ENCODE measurements at places on chromosomes 5 and 9. TPM values are rescaled to one million over a fixed set of nuclear protein-coding genes. Genes with fewer than 3 reads are reported as not detected.

DNA sequence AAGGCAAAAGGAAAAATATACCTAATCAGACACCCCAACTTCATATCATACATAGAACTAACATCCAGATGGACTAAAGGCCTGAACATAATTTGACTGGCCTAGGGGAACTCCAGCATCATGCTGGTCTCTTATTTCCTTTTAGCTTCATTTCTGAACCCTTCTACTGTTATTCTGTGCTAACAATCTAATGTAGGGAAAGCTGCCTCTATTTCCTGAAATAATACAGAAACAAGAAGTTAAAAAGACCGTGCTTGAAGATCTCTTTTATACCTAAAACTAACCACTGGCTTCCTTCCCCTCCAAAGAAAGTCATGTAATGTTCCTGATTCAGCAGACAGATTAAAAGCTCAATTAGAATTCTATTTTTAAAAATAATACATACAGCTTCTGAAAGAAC is 36.7 kb downstream of the LPAR1 start:
- no peak for DNase-seq

GRCh38 chr9:93092251-93092991 is 3.6 kb upstream of the CARD19 start:
- DNase-seq: no peak

DNA sequence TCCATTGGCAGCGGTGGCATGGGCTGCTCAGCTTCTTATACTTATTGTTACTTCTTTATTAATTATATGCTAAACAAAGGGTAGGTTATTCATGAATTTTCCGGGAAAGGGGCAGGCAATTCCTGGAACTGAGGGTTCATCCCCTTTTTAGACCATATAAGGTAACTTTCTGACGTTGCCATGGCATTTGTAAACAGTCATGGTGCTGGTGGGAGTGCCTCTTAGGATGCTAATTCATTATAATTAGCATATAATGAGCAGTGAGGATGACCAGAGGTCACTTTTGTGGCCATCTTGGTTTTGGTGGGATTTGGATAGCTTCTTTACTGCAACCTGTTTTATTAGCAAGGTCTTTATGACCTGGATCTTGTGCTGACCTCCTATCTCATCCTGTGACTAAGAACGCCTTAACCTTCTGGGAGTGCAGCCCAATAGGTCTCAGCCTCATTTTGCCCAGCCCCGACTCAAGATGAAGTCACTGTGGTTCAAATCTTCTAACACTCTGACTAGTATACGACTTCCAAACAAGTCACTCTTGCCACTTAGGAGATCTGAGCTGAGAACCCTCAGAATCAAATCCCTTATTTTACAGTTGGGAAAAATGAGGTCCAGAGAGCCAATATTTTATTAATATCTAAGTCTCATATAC is 237.5 kb downstream of the TRIM32 start:
- DNase-seq: no peak

GRCh38 chr5:68408345-68408871 is 192.9 kb downstream of the PIK3R1 start:
- DNase-seq: no peak

IFNA13 gene
- total RNA-seq: not detected

GRCh38 chr9:131851414-131851813 is 111.5 kb upstream of the RAPGEF1 start:
- DNase-seq: no peak

BARHL1 gene
- total RNA-seq: not detected

SHOC1 gene
- total RNA-seq: not detected

DNA sequence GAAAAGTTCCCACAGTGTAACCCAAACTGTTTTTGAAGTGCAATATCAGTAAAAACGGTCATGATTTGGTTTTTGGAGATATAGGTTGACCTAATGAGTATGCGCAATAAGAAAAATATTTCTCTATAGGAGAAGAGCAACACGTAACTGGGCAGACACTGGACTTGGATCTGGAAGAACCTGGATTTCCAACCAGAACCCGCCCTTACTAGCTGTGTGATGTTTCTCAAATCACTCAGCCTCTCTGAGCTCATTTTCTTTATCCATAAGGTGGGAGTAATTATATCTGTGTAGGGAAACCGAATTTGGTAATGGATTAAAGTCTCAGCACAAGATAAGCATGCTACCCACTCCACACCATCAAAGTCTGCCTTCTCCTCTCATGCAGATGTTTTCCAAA is 169.1 kb downstream of the COL23A1 start:
- DNase-seq: no peak

SLC1A1 gene
- total RNA-seq: 82.7 TPM

DNA sequence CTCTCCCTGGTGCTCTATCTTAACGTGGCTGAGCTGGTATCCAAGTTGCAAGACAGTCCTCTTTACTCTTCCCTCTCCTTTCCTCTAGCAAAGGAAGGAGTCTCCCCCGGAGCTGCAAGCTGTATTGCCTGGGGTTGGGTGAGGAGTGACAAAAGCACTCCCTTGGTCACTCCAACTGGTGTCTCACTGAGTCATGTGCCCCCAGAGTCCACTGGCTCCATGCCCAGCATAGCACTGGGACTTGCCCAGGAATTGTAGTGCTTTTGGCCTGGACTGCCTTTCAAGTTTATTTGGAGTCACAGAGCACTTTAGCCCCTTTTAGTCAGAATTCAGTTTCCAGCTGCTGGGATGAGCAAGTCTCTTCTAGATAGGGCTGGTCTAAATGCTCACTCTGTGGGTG is 82.6 kb upstream of the FST start:
- DNase-seq: no peak

DNA sequence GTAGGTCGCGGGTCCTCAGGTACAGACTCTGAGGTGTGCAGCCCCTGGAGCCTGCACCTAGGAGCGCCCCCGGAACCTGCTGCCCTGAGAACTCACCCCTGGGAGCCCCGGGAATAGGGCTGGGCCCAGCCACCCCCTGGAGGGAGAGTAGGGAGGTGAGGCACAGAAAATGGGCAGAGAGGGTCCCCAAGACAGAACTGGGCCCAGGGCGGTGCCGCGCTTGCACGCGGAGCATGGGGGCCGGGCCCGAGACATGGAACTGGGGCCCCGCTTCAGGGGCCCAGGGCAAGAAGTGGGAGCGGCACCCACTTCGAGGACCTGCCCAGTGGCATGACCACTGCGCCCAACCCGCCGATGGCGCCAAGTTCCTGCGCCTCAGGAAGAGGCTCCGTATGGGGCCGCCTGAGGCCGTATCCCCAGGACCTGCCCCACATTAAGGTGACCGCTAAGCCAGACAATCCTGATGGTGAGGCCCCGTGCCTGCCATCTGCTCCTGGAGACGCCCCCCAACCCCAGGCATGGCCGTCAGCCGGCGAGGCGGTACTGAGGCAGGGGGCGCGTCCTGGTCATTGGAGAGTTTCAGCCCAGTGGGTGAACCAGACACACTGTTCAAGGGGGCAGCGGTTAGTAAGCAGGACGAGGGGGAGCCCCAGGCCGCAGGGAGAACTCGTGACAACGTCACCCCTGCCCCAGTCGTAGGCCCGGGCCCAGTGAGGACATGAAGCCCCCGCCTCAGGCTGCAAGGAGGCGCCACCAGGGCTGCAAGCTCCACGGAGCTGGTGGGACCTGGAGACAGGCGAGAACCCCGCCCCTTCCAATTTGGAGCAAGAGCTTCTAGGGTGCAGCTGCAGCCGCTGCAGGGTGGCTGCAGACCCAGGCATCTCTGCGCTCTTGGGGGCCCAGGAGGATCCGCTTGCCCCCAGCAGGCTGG is 89.5 kb upstream of the PUM3 start:
- DNase-seq: no peak

DNA sequence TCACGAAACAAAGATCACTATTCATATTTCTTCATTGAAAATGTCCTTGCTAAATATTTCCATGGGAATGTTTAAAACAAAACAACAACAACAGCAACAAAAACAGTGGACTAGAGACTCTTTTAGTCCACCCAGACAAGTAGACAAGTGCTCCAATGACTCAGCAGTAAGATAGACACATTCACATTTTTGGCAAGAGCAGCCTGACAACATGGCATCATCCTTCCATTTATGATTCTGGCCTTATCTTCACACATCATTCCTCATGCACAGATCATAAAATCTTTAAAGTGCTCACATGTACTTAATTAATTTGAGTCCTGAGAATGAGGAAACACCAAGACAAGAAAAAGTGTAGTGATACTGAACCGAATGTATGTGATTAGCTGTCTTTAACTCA is 132.6 kb upstream of the PDE4D start:
- no peak for DNase-seq

DNA sequence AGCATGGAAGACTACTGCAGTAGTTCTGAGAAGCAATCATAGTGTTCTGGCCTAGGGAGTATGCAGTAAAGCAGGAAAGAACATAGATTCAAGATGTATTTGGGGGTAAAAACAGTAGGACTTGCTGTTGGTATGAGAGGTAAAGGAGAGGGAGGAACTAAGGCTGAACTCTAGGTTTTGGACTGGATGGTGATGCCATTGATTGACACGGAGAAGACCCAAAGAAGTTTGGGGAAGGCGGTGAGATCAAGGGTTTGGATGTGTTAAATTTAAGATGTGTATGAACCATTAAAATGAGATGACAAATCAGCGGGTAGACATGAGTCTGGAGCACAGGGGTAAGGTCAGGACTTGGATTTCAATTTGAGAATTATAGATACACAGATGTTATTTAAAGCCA is 2.0 kb upstream of the CDC37L1 start:
- no peak for DNase-seq

FAM221B gene
- total RNA-seq: not detected

ZDHHC11 gene
- total RNA-seq: 3.8 TPM

GRCh38 chr9:115665519-115665918 is 488.1 kb upstream of the PAPPA start:
- no peak for DNase-seq

DNA sequence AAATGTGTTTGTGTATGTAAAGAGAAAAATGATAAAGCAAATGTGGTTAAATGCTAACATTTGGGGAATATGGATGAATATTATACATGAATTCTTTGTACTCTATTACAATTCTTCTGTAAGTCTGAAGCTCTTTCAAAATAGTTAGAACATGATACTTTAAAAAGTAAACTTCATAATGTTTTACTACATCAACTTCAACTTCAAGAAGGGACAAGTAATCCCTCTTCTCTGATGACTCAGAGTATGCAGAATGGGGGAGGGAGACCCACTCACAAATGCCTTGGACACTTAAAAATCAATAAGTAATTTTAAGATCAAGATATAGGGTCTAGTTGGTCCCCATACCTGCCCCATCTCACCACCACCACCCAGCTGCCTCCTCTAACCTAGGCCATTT is 162.4 kb downstream of the ESM1 start:
- no peak for DNase-seq

DNA sequence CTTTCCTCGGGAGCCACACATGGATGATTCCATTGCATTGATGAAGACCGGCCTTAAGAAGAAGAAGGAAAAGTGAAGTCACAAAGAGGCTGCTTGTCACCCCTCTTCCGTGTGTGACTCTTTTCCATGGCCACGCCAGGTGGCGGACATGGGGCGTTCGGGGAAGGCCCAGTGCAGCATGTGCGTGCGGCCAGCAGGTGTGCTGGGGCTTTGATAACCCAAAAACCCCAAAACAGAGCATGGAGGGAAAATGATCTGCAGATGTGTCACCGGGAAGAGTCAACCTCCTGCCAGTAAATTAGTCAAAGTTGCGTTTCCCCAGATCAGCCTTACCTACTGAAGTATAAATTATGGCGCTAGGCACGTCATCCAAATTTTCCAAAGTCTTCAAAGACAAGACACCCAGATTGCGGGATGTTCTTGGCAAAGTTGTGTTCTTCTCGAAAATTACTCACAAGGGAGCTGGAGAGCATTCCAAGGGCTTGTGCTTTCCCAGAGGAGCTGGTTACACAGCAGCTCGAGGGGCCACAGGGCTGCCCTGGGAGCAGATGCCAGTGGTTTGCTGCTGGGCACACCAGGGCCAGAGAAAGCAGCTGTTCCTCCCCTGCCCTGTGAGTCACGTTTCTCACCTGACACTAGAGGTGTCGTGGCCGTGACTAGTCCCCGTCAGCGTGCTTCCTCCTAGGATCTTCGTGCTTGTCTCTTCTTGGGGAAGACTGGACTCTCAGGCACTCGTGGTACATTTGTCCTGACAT is 53.9 kb downstream of the IRX2 start:
- no peak for DNase-seq

DNAH5 gene
- 3.3 TPM for total RNA-seq

DNA sequence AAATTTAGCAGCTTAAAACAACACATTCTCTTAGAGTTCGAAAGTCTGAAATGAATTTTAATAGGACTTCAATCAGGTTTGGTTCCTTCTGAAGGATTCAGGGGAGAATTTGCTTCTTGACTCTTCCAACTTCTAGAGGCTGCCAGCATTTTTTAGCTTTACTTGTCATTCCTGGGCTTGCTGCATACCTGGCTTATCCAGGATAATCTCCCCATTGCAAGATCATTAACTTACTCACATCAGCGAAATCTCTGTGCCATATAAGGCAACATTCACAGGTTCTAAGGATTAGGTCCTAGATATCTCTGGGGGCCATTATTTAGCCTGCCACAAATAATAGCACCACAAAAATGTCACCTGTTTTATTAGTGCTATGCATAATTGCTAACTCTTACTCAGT is 46.2 kb upstream of the PCSK5 start:
- no peak for DNase-seq

- no peak for DNase-seq
Observed at GRCh38 chr5:91010090-91010489, 373.0 kb downstream of the ARRDC3 start.

GRCh38 chr5:91469517-91470165 is 86.5 kb upstream of the ARRDC3 start:
- DNase-seq: no peak

- no peak for DNase-seq
Observed at GRCh38 chr5:34833976-34834793, 4.8 kb upstream of the TTC23L start.

DNA sequence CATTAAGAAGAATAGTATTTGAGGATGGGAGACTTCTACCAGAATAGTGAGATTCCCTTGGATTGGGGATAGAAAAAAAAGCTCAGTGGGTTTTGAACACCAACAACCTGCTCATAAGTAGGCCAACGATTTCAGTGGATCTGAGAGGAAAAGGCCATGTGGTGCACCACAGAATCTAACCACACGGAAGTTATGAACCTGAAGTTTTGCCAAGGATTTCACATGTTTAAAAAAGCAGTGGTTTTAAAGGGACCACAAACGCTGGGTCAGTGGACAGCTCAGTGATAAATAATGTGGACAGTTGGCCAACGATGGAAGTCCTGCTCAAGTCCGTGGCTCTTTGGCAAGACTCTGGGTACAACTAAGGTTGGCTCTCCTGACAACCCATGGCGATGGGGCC is 107.2 kb upstream of the TXNDC8 start:
- no peak for DNase-seq
